ENCODE measurements at places on chromosomes 7 and 10. TPM values are rescaled to one million over a fixed set of nuclear protein-coding genes. Genes with fewer than 3 reads are reported as not detected.

The GNAT3 gene
- total RNA-seq, result not detected

The SLC26A5 gene
- total RNA-seq, result 0.40 TPM

The GRID2IP gene
- 1.0 TPM for total RNA-seq

The CAMK2B gene
- total RNA-seq, result 0.15 TPM

The GOLGA7B gene
- total RNA-seq, result not detected

The HSPA12A gene
- total RNA-seq, result 6.9 TPM

The MKI67 gene
- total RNA-seq, result 83.3 TPM

The ADRB1 gene
- total RNA-seq, result 0.17 TPM

The CH25H gene
- total RNA-seq, result 0.56 TPM

The DGKI gene
- 0.71 TPM for total RNA-seq

The TMEM176A gene
- total RNA-seq, result 0.90 TPM

The ZNF518A gene
- total RNA-seq, result 34.8 TPM

The MAD1L1 gene
- 38.8 TPM for total RNA-seq

The WDR86 gene
- 15.8 TPM for total RNA-seq

The STEAP2 gene
- total RNA-seq, result 17.4 TPM

The VSTM2A gene
- 0.58 TPM for total RNA-seq

GRCh38 chr7:75996476-75996875, 2.1 kb upstream of the TMEM120A start:
- H3K4me1 ChIP-seq, result peaks cover 19% of the 10 kb centered on the region
- H3K36me3 ChIP-seq, result no peaks in the 10 kb centered on the region
- no peak overlapping the region for H3K27ac ChIP-seq
- no peak for DNase-seq

DNA sequence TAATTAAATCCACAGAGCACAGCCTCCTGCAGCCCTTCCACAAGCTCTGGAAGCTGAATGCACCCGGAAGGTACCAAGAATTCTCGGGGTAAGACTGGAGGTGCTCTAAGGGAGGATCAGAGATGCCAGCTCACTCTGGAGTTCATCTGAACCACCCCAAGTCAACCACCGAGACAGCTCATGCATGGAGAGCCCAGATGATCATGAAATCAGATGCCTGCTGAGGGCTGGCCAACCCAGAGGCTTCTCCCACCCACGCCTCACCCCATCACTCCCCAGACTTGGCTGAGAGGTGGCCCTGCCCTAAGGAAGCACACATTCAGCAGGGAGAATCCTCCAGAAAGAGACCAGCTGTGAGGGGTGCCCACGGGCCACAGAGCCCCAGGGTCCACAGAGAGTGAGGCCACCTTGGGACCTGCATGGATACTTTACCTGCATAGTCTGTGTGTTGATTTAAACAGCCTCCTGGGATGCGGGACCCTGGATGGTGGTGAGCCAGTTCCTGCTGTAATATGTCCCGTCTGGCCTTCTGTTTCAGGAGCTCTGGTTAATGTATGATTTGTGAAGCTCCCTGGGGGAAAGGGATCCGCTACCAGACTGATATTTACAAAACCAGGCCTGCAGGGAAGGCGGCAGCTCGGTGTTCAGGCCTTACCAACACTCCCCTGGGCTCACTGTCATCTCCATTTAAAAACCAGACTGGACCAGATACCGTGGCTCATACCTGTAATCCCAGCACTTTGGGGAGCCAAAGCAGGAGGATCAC, 64.9 kb downstream of the INSIG1 start:
- H3K27me3 ChIP-seq, result peaks cover 4% of the 10 kb centered on the region
- H3K4me3 ChIP-seq, result no peak overlapping the region
- no peak overlapping the region for H3K27ac ChIP-seq
- no peaks in the 10 kb centered on the region for H3K4me1 ChIP-seq

- no peaks in the 10 kb centered on the region for H3K4me1 ChIP-seq
- DNase-seq, result no peak
- H3K4me3 ChIP-seq, result no peak overlapping the region
- no peaks in the 10 kb centered on the region for H3K27me3 ChIP-seq
- H3K27ac ChIP-seq, result no peak overlapping the region
These were observed 31.1 kb downstream of the RAMP3 start for GRCh38 chr7:45188736-45189135.

DNA sequence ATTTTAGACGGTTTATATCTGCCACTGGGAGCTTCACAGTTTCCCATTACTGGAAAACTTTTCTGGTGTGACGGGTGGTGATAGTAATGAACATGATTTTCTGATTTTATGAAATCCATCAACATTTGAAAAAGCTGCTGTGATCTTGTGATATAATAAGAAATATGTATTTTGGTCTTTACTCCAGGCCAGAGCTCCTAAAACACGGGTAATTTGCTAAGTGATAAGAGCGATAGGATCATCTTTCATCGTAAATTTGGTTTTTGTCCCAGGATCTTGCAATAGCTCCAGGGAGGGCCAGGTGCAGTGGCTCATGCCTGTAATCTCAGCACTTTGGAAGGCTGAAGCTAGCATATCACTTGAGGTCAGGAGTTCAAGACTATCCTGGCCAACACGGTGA, 10.8 kb upstream of the RNF216 start:
- peaks cover 5% of the 10 kb centered on the region for H3K4me1 ChIP-seq
- no peaks in the 10 kb centered on the region for H3K36me3 ChIP-seq
- H3K27ac ChIP-seq, result no peak overlapping the region
- H3K27me3 ChIP-seq, result no peaks in the 10 kb centered on the region
- H3K4me3 ChIP-seq, result no peak overlapping the region
- no peak for DNase-seq

DNA sequence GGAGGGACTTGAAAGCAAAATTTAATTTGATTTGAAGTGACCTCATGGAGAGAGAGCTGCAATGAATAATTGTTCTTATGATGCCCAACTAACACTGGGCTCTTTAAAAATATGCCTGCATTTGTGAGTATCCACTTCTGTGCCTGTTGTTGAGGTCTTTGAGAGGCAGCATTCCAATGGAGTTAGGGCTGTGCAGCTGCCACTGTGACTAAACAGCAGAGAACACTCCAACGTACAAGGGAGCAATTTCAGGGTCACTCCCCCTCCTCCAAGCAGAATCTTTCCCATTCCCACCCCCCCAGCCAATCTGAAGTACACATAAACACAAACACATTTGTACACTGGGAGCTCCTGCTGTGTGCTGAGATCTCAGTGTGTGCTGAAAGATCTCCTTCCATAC, 28.0 kb upstream of the GSAP start:
- H3K27ac ChIP-seq, result no peak overlapping the region
- H3K36me3 ChIP-seq, result no peaks in the 10 kb centered on the region
- no peaks in the 10 kb centered on the region for H3K4me1 ChIP-seq

GRCh38 chr7:128963327-128963757, 25.6 kb downstream of the IRF5 start:
- peaks cover 2% of the 10 kb centered on the region for H3K36me3 ChIP-seq
- no peaks in the 10 kb centered on the region for H3K4me1 ChIP-seq
- H3K4me3 ChIP-seq, result no peak overlapping the region
- no peak overlapping the region for H3K27ac ChIP-seq

DNA sequence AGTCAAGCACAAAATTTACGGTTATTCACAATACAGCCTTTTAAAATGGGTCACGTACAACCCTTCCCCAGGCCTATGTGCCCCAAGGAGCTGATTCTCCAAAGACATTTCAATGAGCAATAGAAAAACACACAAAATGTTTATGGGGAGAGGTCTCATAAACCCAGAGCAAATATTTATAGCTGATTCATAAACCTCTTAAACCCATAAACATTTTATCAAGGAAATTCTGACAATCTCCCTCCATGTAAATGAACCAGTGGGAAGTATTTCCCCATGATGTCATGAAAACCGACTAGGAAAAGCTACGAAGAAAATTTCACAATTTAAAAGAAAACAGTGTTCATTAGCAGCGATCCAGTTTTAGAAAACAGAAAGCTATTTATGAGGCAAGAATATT, 36.0 kb downstream of the SFMBT2 start:
- no peaks in the 10 kb centered on the region for H3K36me3 ChIP-seq
- H3K4me1 ChIP-seq, result no peaks in the 10 kb centered on the region
- no peak overlapping the region for H3K4me3 ChIP-seq
- DNase-seq, result no peak
- no peak overlapping the region for H3K27ac ChIP-seq

DNA sequence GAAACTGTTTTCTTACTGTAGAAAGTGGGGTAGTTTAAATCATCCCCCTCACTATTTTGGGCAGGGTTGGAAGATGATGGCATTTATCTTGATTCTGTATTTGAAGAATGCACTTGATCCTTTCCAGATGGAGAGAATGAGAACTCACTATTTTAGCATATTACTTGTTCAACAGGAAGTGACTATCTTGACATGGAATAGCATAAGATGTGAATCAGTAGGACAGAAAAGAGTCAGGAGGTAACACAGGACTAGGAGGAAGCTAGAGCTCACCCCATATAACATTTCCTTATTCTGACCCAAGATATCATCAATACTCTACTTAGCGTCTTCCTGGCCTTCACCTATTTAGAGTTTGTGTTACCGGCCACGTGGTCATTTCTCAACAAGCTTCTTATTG, 400.2 kb downstream of the PHTF2 start:
- H3K27me3 ChIP-seq, result no peaks in the 10 kb centered on the region
- H3K36me3 ChIP-seq, result no peaks in the 10 kb centered on the region
- no peak for DNase-seq
- no peaks in the 10 kb centered on the region for H3K4me1 ChIP-seq
- no peak overlapping the region for H3K27ac ChIP-seq
- no peak overlapping the region for H3K4me3 ChIP-seq

GRCh38 chr7:90178679-90179278, 24.5 kb downstream of the STEAP1 start:
- no peak overlapping the region for H3K27ac ChIP-seq
- no peak for DNase-seq

DNA sequence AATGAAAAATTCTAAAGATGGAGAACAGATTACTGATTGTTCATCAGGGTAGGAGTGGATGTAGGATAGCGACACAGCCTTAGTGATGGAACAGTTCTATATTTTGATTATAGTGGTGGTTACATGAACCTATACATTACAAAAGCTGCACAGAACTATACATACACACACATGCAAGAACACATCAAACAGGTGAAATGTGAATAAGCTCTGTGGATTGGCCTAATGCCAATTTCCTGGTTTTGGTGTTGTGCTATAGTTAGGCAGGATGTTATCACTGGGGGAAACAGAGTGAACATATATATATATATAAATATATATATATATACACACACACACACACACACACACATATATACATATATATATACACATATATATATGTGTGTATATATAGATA, 76.4 kb upstream of the PIK3CG start:
- no peak for DNase-seq
- no peaks in the 10 kb centered on the region for H3K4me1 ChIP-seq
- H3K27ac ChIP-seq, result no peak overlapping the region
- no peak overlapping the region for H3K4me3 ChIP-seq
- no peaks in the 10 kb centered on the region for H3K36me3 ChIP-seq

- no peaks in the 10 kb centered on the region for H3K27me3 ChIP-seq
- H3K4me3 ChIP-seq, result no peak overlapping the region
- no peak for DNase-seq
- no peaks in the 10 kb centered on the region for H3K36me3 ChIP-seq
These were observed 12.9 kb upstream of the MICU1 start for GRCh38 chr10:72638586-72639440.

DNA sequence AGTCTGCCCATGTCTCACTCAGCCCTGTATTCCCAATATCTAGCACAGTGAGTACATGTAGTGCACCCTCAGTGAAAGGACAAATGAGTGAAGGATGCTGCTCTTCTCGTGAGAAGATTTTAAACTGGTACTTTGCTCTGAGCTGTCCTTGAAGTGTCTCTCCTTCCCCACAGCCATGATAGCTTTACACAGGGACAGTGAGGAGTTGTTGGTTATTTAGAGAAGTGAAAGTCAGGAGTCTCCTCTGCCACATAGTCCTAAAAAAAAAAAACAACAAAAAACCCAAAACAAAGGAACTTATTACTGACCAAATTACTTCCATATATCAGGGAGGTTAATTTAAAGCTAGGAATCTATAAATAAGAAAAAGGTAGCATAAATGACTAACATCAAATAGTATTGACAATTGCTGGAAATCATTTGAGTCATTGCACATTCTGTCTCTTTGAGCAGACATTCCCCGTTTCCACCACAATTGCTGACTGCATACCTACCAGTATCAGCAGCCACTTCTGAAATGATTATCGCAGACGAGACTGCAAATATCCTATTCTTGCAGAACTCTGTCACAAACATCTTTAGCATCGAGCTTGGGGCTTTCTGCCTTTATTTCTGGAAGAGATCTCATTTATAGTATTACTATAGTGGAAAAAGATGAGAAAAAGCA, 202.1 kb downstream of the PTEN start:
- DNase-seq, result no peak
- H3K4me1 ChIP-seq, result no peaks in the 10 kb centered on the region
- no peak overlapping the region for H3K27ac ChIP-seq
- no peaks in the 10 kb centered on the region for H3K36me3 ChIP-seq
- no peaks in the 10 kb centered on the region for H3K27me3 ChIP-seq
- no peak overlapping the region for H3K4me3 ChIP-seq

- no peak overlapping the region for H3K4me3 ChIP-seq
- DNase-seq, result no peak
- no peaks in the 10 kb centered on the region for H3K36me3 ChIP-seq
- H3K27me3 ChIP-seq, result no peaks in the 10 kb centered on the region
- no peaks in the 10 kb centered on the region for H3K4me1 ChIP-seq
- no peak overlapping the region for H3K27ac ChIP-seq
These were observed 10.0 kb downstream of the ZNF800 start for GRCh38 chr7:127382301-127383085.

GRCh38 chr10:46050941-46051623, 5.0 kb upstream of the MSMB start:
- no peaks in the 10 kb centered on the region for H3K27me3 ChIP-seq

GRCh38 chr7:14385074-14385473, 395.6 kb upstream of the ETV1 start:
- H3K27ac ChIP-seq, result no peak overlapping the region
- H3K27me3 ChIP-seq, result no peaks in the 10 kb centered on the region
- no peaks in the 10 kb centered on the region for H3K36me3 ChIP-seq
- H3K4me3 ChIP-seq, result no peak overlapping the region

- no peaks in the 10 kb centered on the region for H3K27me3 ChIP-seq
- H3K4me1 ChIP-seq, result no peaks in the 10 kb centered on the region
- no peaks in the 10 kb centered on the region for H3K36me3 ChIP-seq
- H3K4me3 ChIP-seq, result no peak overlapping the region
- H3K27ac ChIP-seq, result no peak overlapping the region
- DNase-seq, result no peak
These were observed 241.7 kb upstream of the KLF14 start for GRCh38 chr7:130975731-130976130.

- no peaks in the 10 kb centered on the region for H3K27me3 ChIP-seq
- DNase-seq, result no peak
- no peak overlapping the region for H3K4me3 ChIP-seq
- H3K27ac ChIP-seq, result no peak overlapping the region
These were observed 49.5 kb upstream of the PITRM1 start for GRCh38 chr10:3222068-3222467.

GRCh38 chr7:29281782-29282541, 87.4 kb downstream of the CHN2 start:
- no peaks in the 10 kb centered on the region for H3K27me3 ChIP-seq
- H3K27ac ChIP-seq, result no peak overlapping the region
- no peak overlapping the region for H3K4me3 ChIP-seq
- no peaks in the 10 kb centered on the region for H3K36me3 ChIP-seq
- no peaks in the 10 kb centered on the region for H3K4me1 ChIP-seq

DNA sequence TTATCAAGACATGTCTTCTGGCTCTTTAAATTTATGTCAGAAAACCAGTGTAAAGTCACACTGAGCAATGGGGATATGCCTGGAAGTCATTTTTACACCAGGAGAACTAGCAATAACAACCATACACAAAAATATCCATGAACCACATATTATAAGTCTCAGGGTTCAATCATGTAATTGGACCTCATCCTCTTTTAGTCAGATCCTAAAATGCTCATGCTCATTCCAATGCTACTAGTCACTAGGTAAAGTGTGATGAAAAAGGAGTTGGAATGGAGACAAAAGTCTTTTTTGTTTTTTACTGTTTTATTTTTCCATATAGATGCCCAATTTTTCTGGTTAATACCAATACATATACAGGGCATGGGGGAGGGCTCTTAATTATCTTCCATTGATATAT, 306.1 kb downstream of the DGKB start:
- H3K4me1 ChIP-seq, result no peaks in the 10 kb centered on the region
- no peak overlapping the region for H3K27ac ChIP-seq
- no peaks in the 10 kb centered on the region for H3K27me3 ChIP-seq

Data from H1 (cell line).